ENCODE measurements at places on chromosomes 6 and 20.

DNA sequence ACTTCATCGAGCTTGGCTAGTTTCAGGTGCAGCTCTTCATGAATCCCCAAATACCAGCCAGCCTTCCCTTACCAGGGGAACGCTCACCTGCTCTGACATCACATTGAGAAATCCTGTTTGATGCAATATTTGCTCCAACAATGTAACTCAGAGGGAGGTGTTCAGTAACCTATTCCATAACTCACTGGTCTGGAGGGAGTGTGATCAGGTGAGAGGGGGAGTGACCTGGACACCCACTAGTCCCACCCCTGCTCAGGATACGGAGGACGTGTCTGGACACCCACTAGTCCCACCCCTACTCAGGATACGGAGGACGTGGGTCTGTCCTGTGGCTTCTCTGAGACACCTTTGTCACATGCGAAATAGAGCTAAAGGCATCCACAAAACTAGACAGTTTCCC lies 70.3 kb downstream of the HUS1B start:
- DNase-seq = no peak

GRCh38 chr20:48262466-48262865 lies 477.2 kb upstream of the SULF2 start:
- no peak for DNase-seq

DNA sequence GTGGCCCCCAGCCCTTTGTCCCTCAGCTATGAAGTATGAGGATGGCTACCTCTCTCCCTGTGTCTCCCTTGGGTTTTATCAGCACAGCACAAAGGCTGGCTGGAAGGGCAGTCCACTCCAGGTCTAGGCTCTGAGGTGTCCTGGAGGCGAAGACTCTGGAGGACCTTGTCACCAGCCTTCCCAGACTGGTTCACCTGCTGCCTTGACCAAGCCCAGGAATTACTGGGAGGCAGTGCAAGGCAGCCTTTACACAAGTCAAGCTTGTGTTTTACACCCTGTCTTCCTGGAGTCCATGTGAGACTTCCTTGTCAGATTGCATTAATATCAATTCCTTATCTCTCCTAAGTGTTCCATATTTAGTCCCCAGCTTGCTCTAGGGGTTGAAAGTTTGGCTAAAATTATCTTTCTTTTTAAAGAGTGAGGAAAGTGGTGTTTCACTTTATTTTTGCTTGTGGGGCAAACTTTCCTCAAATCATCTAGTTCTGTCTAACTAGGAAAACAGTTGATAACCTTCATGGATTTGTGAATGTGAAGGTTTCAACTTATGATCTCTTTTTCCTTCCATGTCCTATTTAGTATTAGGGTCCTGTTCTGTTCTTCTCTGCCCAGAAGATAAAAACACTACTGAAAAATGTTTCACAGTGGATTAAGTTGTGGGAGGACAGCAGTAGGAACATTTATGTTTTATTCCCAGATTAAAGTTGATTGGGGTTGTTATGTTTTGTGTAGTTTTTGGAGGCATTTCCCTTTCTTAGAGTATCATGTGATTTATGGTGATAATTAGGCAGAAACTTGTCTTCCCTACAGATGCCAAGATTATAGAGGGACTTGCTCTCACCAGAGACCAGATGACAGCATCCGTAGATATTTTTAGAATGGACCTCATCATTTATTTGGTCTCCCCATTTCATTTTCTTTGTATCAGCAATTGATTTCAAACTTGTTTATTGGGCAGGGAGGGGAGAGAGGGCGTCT lies 114.8 kb downstream of the FOXO3 start:
- no peak for DNase-seq

DNA sequence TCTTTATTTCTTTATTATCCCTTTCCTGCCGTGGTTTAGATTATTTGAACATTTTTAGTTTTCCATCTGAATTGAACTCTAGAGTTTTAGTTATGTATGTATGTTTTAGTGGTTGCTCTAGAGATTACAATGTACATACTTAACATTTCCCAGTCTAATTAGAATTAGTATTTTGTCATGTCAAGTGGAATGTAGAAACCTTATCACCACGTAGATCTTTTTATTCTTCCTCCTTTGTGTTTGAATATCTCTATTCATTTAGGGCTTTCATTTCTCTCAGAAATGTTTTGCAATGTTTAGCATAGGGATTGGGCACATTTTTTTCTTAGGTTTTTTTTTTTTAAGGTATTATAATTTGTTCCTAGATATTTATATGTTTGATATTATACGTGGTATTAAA lies 73.1 kb upstream of the EZR start:
- no peak for DNase-seq

- peak; percentile 20 for DNase-seq
Observed at GRCh38 chr6:119174879-119175817, 96.7 kb upstream of the FAM184A start.

GRCh38 chr6:169857343-169858292 lies 106.2 kb downstream of the ERMARD start:
- no peak for DNase-seq

- no peak for DNase-seq
Observed at GRCh38 chr6:39791850-39792539, at the start of gene DAAM2. Gene DAAM2, plus strand, starts transcription at chr6:39792376. Its CDS starts 63,927 bp downstream, at chr6:39856303.

DNA sequence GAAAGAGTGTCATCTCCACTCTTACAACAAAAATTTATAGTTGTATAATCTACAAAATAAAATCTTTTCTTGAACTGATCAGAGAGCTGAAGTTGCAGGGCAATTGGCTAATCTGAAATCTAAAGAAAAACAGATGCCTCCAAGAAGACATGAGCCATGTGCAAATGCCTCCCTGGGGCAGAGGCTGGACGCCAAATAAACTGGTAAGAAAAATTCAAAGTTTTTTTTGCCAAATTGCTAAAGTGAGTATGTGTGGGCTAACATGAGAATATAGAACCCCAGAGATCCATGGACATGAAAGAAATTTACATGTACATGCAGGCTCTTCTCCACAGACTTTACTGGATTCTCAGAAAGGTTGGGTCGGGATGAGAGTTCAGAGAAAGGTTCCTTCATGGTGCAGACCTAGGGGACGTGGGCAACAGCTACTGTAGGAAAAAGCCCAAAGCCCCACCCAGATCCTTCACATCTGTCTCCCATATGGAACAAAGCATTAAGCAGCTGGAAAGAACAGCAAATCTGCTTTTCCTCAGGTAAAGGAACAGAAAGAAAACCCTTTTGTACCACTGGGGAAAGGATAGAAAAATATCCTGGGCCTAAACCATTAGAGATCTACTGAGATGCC lies 90.5 kb upstream of the SIRPG start:
- DNase-seq = no peak

DNA sequence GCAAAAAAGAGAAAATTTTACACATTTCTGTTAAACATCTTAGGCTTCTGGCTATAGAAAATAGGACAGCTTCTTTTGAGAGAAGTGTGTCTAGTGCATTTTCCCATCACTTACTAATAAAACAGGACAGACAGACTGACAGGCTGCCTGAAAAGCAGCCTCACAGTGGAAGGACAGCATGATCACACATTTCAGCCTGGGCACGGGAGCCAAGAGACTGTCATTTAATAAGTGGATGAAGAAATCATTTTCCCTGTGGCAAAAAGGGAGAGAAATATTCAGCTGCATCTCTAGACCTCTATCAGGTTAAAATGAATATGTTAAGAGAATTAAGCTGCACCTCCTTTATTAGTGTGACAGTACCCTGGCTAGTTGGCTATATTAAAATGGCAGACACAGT lies 960.5 kb downstream of the KIF16B start:
- DNase-seq = no peak

DNA sequence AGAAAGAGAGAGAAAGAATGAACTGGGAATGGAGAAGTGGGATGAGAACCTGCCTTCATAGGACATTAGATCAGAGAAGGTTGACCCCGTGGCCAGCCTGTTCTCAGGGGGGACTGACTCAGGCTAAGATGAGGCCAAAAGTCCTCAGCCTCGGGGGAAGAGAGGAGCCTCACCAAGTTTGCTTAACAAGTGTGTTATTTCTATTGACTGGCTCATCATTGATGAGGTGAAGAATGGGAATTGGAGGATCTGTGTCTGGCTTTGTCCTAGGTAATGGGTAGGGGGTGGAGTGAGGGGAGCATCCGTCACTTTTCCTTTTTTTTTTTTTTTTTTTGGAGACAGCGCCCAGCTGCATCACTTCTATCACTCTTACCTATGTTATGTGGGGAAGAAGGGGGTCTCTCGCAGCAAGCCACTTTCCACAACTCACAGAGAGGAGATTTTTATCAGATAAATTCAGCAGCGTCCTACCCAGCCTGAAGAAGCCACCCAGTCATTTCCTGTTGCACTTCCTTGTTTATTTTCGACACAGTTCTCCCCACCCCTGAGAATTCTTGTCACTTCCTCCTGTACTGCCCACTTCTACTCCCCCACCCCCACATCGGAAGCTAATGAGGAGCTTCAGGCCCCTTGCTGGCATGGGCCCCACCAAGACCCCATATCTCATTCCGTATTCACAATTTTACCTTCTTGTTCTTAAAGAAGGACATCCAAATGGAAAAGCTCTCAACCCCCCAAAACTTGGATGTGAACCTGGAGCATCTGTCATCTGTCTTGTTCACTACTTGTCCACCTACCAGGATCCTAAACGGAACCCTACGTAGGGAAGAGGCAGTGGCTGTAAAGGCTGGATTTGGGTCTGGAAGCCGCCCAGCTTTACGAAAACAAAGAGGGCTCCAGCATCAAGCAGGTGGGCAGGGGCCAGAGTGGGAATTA lies 2.8 kb upstream of the RNASET2 start:
- no peak for DNase-seq

DNA sequence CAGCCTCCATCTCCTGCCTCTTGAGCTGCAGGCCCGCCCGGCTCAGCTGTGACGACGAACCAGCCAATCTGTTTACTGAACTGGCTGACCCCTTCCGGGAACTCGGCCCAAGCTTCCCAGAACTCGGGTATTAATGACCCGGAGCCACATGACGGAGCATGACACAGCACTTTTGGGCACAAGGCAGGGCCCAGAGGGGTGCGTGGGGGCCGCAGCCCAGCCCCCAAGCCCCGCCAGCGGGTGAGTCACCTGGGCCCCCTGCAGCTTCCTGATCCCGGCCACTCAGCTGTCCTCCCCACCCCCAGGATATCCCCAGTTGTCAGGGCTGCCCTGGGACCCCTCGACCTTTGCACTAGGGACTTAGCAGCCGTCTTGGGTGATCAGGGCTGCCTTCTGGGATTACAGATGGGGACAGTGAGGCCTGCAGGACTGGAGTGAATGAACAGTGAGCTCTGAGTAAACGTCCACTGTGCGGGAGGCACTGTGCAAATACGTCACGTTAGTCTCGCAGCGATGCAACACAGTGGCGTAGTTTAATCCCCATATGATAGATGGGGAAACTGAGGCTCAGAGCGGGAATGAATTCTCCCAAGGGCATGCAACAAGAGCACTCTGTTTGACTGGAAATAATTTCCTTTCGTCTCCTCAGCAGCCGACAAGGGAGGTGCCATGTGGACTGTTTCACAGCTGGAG lies 102.1 kb downstream of the CEBPB start:
- peak; percentile 97 for DNase-seq

DNA sequence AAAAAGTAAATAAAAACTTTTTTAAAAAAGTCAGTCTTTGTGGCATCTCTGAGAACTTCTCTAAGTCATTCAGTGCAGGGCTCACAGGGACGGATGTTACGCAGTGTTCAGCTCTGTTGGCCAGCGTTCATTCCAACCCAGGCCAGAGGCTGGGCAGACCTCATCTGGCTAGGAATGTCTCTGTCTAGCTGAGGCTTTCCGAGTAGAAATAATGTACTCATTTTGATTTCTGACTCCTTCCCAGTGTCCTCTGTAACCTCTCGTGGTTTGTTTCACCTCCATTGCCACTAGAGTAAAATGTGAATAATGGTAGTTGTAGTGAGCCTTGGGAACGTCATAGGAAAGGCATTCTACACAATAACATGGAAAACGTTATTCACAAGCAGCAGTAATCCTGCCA lies 135.1 kb downstream of the TMEM242 start:
- DNase-seq = no peak

DNA sequence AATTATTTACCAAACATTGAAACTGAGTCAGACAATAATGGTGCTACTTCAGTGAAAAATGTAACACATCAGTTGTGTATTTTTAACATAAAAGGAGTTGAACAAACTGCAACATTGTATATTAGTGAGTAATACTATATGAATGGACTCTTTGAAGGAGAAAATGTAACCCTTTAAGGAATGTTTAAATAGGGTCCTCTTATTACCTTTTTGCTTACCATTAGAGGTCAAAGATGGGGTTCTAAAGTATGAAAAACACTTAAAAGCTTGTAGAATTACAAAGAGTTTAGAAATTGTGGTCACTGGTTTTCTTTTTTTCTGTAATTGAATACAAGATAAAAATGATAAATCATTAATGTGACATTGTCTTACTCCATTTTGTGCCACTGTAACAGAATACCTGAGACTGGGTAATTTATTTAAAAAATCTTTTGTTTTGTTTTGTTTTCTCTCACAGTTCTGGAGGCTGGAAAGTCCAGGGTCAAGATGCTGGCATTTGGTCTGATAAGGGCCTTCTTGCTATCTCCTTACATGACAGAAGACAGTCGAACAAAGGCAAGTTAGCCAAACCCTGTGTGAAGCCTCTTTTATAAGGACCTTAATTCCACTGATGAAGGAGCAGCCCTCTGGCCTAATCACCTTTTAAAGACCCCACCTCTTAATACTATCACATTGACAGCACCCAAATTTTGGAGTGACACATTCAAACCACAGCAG lies 43.2 kb downstream of the SESN1 start:
- DNase-seq = no peak

DNA sequence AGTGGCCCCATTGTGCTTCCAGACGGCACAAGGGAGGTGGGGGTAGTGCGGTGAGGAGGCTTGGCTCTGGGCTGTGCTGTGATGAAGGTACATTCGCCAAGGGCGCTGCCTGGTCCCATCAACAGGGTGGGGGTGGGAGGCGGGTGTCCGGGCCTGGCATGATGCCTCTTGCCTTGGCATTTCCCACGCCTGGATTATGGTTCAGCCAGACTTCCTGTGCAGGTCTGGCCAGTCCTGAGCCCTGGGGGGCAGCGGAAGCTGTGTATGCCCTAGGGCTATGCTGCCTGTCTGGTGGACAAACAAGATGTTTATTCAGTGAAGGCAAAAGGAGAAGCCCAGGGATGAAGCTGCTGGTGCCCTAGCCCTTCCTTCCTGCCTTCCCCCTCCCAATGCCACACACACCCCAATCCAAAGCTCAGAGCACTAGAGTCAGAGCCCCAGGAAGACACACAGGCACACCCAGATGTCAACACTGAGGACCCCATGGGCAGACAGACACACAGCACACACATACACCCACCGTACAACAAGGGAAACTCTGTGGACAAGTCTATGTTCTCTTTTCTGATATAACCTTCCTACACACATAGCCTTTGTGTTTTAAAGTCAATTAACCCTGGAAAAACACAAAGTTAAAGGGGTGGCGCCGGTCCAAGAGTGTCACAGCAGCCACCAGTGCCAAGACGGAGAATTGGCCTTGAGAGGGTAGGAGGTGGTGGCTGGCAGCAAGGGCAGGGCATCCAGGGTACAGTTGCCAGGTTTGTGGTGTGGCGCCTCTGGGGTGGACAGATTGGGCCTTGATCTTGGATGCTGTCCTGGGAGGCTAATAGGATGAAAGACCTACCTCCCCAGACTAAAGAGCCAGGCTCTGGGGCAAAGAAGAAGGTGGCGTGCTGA lies 54.7 kb upstream of the SAYSD1 start:
- no peak for DNase-seq

GRCh38 chr6:75906871-75907270 lies 157.8 kb downstream of the MYO6 start:
- DNase-seq = no peak

GRCh38 chr6:36229223-36229622 lies 32.7 kb downstream of the BRPF3 start:
- DNase-seq = no peak

- DNase-seq = peak; percentile 12
Observed at GRCh38 chr6:132400883-132401617, at the start of gene MOXD1. Gene MOXD1, minus strand, starts transcription at chr6:132401475. Its CDS starts 49 bp downstream, at chr6:132401426.

- peak; percentile 44 for DNase-seq
Observed at GRCh38 chr20:1816384-1817381, 78.5 kb upstream of the SIRPA start.

- no peak for DNase-seq
Observed at GRCh38 chr6:129593233-129593564, 116.8 kb downstream of the ARHGAP18 start.
